ENCODE measurements at places on chromosomes 3 and 15.
A peak's percentile ranks its signal among the peaks of the same experiment; 100 is the strongest.

DNA sequence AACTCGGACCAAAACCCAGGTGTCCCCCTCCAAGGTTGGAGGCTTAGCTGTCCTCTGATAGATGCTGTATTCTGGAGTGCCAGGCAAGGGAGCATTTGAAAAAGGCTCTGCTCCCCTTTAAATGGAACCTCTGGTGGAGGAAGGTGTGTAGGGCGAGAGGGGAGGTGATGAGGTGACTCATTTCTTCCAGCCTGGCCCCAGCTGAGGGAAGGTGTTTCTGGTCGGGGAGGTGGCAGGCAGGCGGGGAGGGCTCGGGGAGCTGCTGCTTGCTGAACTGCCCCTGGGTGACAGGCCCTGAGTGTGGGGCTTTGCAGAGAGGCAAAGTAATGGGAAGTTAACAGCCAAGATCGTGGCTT, 18.8 kb downstream of the PSTPIP1 start:
- no peak for DNase-seq

GRCh38 chr3:7086417-7086816, 225.5 kb downstream of the GRM7 start:
- DNase-seq, result no peak

- no peak for DNase-seq
These were observed 1.2 kb downstream of the CSNK1G1 start for GRCh38 chr15:64354688-64355344.

- DNase-seq, result no peak
These were observed 8.6 kb upstream of the TRIM59 start for GRCh38 chr3:160458151-160458550.

- no peak for DNase-seq
These were observed 176.7 kb upstream of the GOLIM4 start for GRCh38 chr3:168272343-168272985.

DNA sequence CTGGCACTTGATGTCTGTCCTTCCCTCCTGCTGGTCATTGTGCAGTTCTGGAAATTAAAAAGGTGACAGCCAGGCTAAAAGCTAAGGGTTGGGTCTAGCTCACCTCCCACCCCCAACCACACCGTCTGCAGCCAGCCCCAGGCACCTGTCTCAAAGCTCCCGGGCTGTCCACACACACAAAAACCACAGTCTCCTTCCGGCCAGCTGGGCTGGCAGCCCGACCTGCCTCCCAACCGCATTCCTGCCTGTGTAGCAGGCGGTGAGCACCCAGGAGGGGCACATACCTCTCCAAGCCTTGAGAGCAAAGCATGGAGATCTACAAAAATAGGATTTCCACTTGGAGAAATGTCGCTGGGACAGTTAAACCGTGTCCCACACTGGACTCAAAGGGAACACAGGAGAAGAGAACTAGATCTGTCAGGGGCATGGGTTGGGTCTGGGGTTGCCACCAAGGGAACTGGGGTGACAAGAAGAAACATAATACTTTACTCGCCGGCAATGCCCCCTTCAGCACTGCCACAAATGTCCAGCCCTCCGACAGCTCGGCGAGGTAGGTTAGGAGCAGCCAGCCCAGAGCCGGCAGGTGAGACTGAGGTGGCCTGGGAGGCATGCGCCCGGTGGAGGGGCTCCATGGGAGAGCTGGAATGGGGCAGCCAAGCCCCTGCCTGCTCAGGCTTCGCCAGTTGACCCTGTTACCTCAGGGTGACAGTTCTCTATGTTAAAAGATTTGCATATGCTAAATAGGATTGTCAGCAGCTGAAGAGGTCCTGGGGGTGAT, 52.2 kb downstream of the EXOG start:
- no peak for DNase-seq

DNA sequence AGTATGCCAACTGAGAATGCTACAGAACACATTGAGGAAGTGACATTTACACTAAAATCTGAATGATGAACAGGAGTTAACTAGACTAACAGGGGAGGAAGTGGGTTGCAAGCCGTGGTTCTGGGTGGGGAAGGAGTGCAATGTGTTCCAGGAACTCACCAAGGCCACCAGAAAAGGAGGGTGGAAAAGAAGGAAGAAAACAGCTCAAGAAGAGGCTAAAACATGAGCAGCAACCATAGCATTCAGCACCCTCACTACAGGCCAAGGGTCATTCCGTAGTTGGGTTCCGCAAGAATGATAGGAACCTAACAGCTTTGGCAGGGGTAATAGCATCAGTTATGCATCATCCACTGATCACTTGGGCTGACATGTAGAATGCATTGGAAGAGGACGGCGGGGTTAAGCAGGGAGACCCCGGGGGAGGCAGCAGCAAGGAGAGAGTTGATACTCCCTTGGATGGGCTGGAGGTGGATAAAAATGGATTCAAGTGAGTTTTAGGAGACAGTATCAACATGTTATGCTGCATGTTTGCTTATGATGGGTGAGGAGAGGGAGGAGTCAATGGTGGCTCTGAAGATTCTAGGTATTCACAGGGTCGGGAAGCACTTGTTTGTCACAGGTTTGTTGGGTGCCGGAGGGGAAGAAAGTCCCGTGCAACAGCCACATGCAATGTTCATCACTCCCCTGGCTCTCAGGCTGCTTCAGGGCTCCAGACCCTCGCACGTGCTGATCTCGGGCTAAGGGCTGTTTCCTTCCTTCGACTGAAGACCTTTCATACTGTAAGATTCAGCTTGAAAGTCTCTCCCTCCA, 53.2 kb downstream of the LIPC start:
- peak; percentile 54 for DNase-seq

- DNase-seq, result no peak
These were observed at the start of gene GRAMD2A for GRCh38 chr15:72197460-72198355. Gene GRAMD2A, minus strand, starts transcription at chr15:72197787.

- DNase-seq, result no peak
These were observed 29.5 kb downstream of the ESYT3 start for GRCh38 chr3:138463724-138464490.

GRCh38 chr3:185585518-185585858, 607 bp upstream of the SENP2 start:
- DNase-seq, result no peak

- DNase-seq, result no peak
These were observed 44.5 kb downstream of the ATP6V1A start for GRCh38 chr3:113791381-113791780.

- no peak for DNase-seq
These were observed 7.8 kb upstream of the GPR171 start for GRCh38 chr3:151210676-151211381.

DNA sequence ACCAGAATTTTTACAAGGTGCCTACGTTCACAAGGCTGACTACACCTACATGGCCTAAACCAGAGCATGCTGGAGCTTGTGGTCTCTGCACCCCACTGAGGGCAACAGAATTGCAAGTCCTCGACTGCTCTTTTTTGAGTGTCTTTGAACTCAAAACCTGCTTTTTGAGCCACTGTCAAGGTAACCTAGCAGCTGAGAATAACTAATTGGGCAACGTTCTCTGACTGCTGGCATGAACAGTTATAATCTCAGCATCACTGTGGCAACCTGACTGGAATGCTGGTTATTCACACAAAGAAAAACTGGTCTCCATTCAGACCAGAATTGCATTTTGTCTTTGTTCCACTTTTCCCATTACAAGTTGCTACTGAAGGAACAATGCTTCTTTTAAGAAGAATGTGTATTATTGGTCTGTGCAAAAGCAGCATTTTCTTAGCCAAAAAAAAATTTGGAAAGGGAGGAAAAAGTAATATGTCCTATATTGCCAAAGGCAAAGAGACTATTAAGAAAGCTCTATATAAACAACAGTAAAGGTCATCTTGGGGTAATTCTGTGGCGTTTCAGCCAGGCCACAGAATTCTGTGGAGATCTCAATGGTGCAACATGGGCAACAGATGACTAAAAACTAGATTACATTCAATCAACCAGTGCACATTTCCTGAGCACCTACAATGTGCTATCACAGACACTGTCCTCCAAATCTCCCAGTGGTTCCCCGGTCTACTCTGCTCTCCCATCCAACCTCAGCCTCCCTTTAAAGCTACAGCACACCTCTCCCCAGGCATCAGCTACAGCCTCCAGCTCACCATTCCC, 76.8 kb downstream of the TNIK start:
- DNase-seq, result no peak

DNA sequence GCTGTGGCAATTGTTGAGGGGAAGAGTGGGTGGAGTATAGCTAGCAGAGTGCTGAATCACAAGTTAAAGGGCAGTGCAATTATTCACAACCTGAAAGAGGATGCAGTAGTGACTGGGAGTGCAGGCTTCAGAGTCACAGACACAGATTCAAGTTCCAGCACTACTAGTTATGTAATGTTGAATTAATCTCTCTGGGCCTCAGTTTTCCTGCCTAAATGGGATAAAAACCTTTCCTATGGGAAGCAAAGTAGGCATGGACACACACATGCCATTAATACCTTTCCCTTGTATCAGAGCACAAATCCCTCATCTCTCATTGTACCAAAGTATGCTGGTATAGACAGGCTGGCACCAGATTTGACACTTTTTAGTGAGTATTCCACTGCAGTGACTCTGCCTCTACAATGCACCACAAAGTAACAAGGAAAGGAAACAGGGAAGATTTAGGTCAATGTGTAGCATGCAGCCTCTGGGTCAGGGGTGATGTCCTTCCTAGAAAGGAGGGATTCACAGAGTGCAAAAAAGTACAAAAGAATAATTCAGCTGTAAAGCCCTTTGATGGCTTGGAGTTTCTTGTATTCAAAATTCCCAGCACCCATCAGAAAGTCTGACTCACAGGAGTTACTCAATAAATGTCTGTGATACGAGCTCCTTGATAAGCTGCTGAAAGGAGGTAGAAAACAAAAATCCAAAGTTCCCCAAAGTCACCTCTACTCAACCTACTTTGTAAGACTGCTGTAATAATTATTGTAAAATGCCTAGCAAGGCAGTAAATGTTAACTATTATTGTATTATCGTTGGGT, 507.5 kb upstream of the TGFBR2 start:
- no peak for DNase-seq

DNA sequence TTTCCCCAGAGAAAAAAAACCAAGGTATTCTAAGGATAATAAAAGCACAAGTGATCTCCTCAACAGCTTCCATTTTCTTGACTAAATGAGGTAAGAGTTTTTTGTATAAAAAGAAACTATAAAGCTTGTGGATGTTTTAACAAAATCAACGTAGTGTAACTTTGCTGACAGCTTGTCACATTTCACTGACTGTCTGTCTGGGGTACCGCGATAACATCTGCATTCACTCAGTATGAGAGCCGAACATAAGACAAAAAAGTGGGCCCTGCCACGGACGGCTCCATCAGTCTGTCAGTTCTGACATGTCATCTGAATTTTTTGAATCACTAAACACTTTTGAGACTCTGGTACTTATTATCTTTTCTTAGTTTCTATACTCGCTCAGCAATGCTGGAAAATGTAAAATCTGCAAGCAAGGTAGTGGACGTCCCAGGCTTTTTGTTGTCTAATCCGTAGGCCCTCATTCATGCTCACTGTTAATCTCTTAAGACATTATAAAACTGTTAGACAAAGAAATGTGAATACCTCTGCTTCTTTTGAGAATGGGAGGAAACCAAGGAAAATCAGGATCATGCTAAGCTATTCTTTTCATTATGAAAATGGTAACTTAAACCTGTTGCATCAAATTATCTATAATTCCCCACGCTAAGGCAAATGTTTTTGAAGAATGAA, 307.1 kb downstream of the MECOM start:
- DNase-seq, result no peak

DNA sequence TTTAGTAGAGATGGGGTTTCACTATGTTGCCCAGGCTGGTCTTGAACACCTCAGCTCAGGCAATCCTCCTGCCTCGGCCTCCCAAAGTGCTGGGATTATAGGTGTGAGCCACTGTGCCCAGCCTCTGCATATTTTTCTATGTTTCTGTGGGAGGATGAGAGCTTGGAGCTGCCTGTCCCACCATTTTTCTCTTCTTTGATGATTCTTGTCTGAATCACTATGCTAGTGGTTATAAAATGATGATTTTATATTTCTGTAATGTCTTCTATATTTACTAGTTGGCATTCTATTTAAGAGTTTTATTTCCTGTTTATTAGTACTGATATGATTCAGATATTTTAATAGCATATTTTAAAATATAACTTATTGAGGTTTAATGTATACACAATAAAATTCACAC, 69.7 kb downstream of the CHCHD6 start:
- no peak for DNase-seq

- no peak for DNase-seq
These were observed 46.2 kb downstream of the DENND6A start for GRCh38 chr3:57646723-57647122.

DNA sequence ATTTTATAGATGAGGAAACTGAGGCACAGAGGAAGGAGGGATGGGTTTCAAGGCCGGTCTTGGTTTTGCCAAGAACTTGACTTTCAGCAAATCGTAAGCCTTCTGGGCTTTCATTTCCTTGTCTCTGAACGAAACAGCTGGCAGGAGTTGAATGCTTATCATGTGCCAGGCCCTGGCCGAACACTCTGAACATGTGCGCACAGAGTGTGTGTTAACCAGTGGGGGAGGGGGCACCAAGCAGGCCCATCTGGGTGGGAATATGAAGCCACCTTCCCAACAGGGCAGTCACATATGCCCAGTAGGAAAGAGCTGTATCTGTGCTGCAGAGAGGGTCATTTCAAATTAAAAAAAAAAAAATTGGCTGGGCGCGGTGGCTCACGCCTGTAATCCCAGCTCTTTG, 29.3 kb downstream of the ZNF710 start:
- no peak for DNase-seq

- no peak for DNase-seq
These were observed 32.0 kb upstream of the BOC start for GRCh38 chr3:113179235-113179824.

DNA sequence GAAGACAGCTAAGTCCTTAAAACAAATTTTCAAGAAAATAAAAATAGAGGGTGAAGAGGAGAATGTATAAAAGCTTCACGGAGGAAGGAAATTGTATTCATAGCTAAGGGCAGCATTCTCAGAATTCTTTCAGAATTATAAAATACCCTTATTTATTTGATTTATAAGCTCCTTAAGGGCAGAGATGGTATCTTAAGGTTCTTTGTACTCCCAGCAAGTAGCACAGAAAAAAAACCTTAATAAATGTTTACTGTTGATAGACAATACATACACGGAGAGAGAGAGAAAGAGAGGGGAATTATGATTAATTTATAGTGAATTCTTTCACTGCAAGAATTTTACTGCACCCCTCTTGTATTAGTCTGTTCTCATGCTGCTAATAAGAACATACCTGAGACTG, 375.6 kb upstream of the CCDC54 start:
- no peak for DNase-seq

GRCh38 chr3:127354761-127355160, 66.9 kb upstream of the PRR20G start:
- no peak for DNase-seq

GRCh38 chr3:52925405-52926313, 28.3 kb upstream of the STIMATE start:
- no peak for DNase-seq

GRCh38 chr15:101017093-101017754, 98.1 kb downstream of the LRRK1 start:
- DNase-seq, result no peak
